NCI-H226 (cell line): ENCODE measurements at places on chromosomes 3 and 15.

GRCh38 chr15:85008474-85009260 is 27.0 kb downstream of the PDE8A start:
- no peak for DNase-seq

DNA sequence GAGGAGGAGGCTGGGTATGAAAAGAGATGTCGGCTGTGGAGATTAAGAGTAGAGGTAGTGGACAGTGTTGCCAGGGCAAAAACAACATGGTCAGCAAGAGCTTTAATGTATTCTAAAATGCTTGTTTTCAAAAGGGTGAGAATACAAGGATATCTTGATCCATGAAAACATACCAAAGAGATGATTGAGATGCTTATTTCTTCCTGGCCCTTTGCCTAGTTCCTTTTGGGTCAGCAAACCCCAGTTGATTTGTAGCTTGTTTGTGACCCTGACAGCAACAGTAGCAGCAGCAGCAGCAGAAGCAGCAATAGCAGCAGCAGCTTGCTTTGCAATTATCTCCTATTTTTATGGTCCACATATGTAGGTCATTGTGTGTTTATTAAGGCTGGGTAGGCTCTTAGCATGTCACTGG is 337.3 kb downstream of the LPP start:
- DNase-seq = peak; percentile 50

DNA sequence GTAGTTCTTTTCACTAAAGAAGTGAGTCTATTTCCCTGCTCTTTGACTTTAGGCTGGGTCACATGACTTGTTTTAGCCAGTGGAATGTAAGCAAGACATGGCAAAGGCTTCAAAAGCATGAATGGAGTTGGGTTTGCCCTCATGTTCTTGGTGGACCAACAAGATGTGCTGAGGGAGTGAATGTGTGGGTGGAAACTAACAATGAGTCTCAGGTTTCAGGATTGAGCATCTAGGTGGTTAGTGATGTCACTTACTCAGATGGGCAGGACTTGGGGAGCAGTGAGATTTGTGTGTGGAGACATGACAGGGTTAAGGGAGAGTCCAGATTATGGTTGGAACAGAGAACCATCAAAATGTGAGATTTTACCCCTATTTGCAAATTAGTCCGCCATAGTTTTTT is 181.4 kb upstream of the UBE2E1 start:
- no peak for DNase-seq

- DNase-seq = no peak
These were observed 24.7 kb downstream of the KY start for GRCh38 chr3:134625885-134626741.

DNA sequence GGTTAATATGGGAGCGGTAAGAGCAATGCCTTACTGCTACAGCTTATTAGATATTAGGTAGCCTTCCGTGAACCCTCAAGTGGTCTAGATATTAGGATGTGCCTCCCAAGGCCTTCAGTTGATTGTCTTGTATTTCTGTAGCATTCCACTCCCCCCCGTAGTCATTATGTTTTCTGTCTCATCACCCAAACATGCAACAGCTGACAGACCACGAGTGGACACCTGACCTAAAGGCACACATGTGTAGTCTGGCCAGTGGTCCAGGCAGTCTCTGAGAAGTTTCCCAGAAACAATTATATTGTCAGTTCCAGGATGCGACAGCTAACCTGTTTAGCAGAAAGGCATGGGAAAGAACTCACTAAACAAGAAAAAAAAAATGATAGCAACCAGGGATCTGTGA is 1000.9 kb downstream of the AGBL1 start:
- no peak for DNase-seq

DNA sequence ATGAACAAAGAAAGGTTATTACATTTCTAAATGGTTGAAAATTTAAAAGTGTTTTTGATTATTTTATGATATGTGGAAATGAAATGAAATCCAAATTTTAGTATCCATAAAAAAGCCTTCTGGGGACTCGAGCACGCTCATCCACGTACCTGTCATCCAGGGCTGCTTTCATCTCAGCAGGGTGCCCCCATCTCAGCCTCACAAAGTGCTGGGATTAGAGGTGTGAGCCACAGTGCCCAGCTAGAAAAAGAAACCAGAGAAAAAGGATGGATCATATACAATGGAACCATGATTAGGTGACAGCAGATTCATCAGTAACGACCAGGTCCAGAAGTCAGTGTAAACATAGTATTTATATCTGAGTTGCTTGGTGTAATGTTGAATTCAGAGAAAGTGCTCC is 49.7 kb downstream of the STARD5 start:
- DNase-seq = no peak

GRCh38 chr3:113676261-113676660 is 20.2 kb downstream of the USF3 start:
- DNase-seq = no peak

DNA sequence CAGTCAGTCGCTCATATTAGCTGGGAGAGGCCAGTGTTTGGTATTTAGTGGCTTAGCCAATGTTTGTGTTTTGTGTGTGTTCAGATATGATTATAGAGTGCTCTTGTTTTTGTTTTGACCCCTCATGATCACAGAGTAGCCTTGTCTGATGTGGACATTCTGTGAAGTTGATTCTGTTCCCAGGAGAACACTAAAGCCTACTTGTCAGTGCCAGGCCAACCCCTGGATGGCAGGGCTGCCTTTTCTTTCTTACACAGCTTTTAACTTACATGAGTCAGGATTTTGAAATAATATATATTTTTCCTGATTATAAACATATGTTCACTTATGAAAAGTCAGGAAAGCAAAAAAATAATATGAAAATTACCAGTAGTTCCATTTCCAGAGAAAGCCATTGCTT is 11.9 kb downstream of the CFAP161 start:
- DNase-seq = no peak

- DNase-seq = peak; percentile 41
These were observed 254.4 kb upstream of the ZPLD1 start for GRCh38 chr3:102180280-102180931.

DNA sequence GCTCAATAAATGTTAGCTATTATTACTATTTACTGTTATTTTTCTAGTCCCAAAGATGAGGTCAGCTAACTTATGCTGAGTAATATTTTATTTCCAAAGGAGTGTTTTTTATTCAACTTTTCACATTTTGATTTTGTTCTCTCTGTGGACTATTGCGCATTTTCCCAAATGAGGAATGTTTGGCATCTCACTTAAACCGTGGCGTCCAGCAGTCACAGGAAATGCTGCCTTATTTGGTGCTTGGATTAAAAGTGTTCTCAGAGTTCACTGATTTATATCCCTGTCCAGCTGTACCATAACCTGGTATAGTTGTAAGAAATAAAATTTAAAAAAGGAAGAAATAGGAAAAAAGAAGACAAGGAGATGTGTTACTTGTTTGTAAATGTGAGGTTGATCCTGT is 166.8 kb downstream of the THSD4 start:
- no peak for DNase-seq

DNA sequence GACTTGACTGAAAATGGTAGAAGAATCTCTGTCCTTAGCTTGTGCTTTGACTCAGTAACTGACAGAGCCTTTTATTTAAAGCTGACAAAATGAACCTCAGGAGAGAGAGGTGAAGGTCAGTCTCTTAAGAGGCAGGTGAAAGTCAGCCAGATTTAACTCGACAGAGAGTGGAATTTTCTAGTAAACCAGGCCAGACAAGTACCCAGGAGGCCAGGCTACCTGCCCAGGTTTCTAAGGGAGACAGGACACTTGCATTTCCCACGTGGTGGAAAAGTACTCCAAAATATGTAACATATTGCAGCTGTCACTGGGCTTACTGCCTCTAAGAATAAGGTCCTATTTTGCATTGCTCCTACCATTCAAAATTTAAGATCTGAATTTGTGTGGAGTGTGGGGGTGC is 167.9 kb downstream of the FMN1 start:
- no peak for DNase-seq

- no peak for DNase-seq
These were observed 88.2 kb upstream of the RNF7 start for GRCh38 chr3:141649871-141650270.

- DNase-seq = peak; percentile 85
These were observed 250.9 kb upstream of the SEMA6D start for GRCh38 chr15:47466357-47466756.

DNA sequence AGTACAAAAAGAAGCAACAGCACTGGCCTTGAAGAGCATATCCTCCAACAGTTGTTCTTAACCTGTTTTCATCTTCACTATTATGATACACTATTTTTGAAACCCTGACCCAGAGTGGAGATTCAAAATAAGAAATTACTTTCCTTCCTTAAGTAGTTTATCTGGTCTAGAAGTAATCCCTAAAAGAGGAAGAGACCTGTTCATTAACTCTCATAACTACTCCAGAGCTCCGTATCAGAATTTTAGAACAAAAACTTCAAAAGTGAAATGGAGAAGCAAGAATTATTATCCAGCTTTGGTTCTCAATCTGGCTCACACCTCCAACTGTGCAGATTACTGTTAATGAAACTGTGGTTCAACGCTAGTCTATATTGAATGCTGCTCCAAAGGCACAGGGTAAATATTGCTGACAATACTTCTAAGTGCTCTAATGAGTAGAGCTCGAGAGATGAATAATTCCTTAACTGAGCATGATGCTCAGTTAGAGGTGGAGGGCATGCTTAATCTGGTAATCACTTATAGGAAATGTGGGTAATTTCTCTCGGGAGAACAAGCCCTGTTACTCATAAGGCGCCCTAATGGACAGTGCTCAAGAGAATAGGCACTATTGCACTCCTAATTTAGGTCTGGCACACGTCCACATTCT is 5.2 kb downstream of the LCMT2 start:
- no peak for DNase-seq

GRCh38 chr3:37813403-37813802 is 48.3 kb upstream of the CTDSPL start:
- no peak for DNase-seq

- DNase-seq = no peak
These were observed 180.5 kb upstream of the RASGRP1 start for GRCh38 chr15:38745126-38745525.

DNA sequence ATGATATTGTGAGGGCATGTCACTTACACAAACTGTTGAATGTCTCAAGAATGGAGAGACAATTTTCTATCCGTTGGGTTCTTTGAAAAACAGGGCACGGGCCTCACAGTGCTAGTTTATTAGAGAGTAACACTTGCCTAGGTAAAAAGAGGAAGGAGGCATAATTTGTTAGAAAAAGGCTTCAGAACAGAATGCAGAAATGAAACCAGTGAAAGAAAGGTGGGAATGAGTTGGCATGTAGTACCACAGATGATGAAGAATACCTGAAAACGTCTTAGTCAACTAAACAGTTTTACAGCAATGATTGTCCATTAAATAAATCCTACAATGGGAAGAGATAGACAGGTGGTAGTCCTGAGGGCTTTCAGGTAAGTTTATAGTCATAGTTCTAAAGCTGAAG is 1399.7 kb upstream of the CADM2 start:
- no peak for DNase-seq

DNA sequence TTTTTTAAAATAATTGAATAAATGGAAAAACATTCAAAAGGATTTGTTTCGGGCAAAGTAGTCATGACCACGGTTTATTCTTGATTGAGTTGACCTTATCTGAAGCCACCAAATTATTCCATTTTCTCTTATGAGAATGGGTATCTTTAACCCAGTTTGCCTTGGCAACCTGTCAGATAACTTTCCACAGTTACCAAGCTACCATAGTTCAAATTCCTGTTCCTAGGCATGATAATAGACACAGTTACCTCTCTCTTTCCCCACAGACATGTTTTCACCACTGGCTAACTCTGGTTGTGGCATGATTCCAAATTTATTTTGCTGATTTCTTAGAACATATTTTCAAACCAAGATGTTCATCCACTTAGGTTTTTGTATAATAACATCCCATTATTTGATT is 84.9 kb downstream of the NECTIN3 start:
- DNase-seq = peak; percentile 39

DNA sequence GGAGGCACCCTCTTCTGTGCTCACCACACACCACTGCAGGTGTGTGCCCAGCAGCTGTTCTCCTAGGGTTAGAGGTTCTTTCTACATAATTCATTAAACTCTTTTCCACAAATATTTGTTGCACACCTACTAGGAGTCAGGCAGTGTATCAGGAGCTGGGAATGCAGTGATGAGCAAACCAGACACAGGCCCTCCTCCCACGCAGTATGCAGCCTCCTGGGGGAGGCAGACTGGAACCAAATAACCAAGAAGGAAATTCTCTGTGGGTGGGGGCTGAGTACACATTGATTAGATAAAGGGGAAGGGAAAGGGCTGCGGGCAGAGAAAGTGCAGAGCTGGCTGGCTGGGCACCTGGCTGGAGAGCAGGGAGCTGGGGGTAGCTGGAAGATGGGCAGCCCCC is 18.5 kb upstream of the C3orf22 start:
- peak; percentile 49 for DNase-seq

DNA sequence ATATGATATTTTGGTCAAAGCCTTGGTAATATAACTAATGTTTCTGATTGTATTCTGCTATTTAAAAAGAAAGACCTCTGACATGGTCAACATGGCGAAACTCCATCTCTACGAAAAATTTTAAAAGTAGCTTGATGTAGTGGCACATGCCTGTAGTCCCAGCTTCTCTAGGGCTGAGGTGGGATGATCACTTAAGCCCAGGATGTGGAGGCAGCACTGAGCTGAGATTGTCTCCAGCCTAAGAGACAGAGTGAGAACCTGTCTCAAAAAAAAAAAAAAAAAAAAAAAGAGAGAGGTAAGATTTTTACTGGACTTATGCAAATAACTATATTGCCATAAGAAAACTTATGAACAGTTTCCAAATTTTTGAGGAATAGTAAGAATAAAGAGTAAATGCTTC is 30.5 kb upstream of the SLC27A2 start:
- DNase-seq = no peak

DNA sequence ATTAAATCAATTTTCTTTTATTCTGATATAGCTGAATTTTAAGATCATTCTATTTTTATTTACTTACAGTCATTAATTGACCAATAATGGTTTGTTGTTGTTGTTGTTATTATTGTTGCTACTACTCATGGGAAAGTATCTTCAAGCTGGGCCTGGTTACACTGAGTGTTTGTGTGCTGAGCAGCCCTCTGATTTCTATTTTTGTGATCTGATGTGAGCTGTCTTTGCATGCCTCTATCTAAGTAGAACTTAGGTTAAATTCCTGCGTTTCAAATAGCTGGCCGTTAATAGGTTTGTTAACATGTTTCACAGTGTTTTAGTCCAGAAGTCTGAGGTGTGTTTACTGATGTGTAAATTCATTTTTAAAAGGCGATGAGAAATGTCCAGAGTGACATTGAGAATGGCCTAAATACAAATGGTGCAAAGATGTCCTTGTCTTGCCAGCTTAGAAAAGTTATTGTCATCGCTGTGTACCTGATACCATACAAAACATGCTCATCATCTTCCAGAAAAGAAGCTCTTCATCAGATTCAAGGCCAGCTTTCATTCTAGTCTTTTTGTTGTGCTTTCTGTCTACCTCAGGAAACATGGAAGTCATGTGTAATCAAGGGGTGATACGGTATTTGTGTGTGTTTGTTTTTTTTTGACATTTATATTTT is 15.8 kb downstream of the ARIH2 start:
- DNase-seq = no peak

- DNase-seq = no peak
These were observed 47.8 kb upstream of the NDN start for GRCh38 chr15:23734862-23735261.

GRCh38 chr3:87206070-87206469 is 21.0 kb upstream of the CHMP2B start:
- DNase-seq = peak; percentile 88

GRCh38 chr3:44342176-44342790 is 3.7 kb downstream of the TCAIM start:
- peak; percentile 31 for DNase-seq
